ENCODE measurements at places on chromosomes 16 and 17.

- no peak for DNase-seq
Observed at GRCh38 chr17:48631693-48632578, 5.8 kb upstream of the HOXB9 start.

GRCh38 chr17:81528651-81529436 is 667 bp downstream of the FSCN2 start:
- no peak for DNase-seq

GRCh38 chr17:76545918-76546555 is 6.2 kb downstream of the PRCD start:
- DNase-seq, result peak; percentile 44

- DNase-seq, result no peak
Observed at GRCh38 chr16:63326736-63327339, 1290.6 kb upstream of the CDH8 start.

- DNase-seq, result no peak
Observed at GRCh38 chr17:47847341-47848197, 3.4 kb downstream of the SP6 start.

DNA sequence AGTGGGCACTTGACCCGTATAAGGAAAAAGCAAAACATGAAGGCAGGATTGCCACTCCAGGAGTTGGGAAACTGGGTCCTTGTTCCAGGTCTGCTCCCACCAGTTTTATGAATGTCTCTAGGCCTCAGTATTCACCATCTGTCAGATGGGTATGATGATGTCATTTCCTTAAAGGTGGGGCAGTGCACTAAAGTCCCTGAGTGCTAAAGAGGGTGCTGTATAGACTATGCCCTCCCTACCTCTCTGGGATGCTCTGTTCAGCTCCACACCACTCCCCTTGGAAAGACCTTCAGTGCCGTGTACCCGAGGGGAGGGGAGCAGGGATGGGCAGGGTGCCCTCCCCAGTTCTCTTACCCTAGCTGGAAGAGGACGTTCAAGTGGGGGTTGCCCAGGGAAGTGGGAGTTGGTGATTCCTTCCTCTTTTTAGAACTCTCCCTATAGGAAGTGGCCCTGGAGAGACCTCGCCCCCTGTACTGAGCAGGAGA is 2.2 kb downstream of the LASP1 start:
- DNase-seq, result no peak

GRCh38 chr16:87613961-87614360 is 11.7 kb downstream of the JPH3 start:
- DNase-seq, result no peak

DNA sequence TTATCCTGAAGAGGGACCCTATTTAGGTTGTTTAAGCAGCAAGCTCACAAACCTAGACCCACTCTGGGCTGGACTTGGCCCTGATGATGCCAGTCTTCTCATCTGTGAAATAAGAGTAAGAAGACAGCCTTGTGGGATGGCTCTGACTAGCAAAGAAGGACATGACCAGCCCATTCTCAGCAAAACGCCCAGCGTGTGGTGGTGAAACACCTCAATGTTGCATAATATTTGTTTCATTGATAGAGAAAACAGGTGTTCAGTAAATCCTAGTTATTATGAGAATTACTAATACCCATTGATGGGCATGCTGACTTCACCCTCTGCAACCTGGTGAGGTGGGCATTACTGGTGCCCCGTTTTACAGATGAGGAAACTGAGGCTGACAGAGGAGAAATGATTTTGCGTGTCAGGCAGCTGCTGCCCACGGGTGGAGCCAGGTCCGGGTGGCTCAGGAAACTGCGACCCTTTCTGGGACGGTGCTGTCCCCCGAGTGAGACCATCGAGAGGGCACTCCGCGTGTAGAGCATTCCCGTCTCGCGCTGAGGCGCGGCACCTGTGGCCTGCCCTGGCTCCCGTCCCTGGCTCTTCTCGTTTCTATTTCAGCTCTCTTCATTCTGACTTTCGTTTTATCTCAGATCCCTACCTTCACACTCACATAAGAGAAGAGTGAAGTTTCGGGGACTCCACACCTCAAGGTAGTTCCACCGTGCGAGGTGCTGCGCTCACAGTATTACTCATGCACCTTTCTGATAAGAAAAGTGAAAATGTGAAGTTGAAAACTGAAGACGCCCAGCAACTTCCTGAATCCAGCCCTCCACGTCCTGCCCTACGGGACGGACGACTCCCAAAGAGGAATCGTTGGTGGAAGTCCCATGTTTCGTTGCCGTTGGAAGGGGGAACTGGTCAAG is 48.5 kb downstream of the IRF8 start:
- no peak for DNase-seq

DNA sequence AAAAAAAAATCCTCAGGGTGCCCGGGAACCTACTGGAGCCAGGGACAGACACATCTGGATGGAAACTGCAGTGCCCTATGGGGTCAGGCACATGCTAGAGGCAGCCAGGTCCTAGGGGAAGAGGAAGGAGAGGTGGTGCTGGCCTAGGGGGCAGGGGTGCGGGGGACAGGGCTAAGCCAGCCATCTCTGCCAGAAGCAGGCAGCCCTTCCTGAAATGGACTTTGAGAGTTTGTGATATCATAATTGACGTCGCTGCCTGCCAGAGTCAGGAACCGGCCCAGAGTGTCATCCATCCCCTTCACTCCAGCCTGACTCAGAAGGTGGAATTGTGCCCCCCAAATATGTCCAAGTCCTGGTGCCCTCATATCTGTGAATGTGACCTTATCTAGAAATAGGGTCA is 25.0 kb upstream of the BAHCC1 start:
- DNase-seq, result no peak

- peak; percentile 24 for DNase-seq
Observed at GRCh38 chr17:42748908-42749798, 4.3 kb upstream of the EZH1 start.

- no peak for DNase-seq
Observed at GRCh38 chr17:33055171-33055611, 63.5 kb downstream of the SPACA3 start.

DNA sequence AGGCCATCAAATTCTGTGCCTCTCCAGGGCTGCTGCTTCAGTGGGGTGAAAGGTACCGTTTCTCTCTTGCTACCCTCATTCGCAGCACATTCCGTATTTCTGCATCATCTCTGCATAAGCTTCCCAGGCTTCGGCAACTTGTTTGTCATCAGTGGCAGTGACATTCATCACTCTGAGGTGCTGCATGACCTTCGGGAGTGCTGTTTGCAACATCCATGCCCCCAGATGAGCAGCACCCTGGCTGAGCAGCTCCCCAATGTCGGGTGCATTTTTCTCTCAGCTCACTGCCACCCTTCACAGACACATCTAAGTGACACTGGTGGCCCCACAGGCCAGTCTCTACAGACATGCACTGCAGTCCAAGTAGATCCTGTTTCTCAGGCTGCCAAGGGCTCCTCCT is 3.8 kb downstream of the CREBBP start:
- no peak for DNase-seq

DNA sequence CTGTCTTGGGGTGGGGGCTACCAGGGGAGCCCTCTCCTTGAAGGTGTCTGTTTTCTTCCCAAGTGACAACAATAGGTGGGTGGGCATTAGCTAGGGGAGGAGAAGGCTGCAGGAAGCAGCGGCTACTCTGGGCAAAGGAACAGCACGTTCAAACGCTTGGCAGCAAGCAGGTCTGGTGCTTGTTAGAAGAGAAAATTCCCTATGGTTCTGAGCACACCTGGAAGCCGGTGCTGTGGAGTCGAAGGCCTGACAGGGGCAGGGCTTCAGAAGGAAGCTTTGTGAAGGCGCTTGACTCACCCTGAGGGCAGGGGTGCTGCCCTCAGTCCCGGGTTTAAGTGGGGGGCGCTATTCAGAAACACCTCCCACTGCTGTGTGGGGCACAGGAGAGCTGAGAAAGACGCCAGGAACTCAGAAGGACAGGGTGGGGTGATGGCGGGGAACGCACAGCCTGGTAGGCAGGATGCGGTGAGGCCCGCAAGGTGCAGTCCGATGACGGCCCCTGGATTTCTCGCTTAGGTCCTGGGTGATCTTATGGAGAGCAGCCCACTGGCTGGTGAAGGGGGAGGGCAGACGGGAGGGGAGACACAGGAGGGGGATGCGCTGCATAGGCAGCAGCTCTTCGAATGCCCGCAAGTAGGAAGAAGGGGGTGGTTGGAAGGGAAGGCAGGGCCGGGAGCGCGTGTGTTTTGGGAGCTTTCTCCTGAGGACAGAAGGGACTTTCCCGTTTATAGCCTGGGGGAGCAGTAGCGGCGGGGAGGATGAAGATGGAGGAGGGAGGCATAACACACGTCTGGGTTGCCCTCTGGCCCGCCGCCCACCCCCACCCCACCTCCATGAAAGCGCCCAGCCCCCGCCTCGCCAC is 3.2 kb downstream of the GJD3 start:
- no peak for DNase-seq

- peak; percentile 98 for DNase-seq
Observed at GRCh38 chr16:85390511-85391174, 222.5 kb upstream of the GSE1 start.

GRCh38 chr17:73042809-73043685 is 49.4 kb downstream of the SLC39A11 start:
- no peak for DNase-seq

GRCh38 chr17:64348666-64349065 is 42.0 kb downstream of the PECAM1 start:
- no peak for DNase-seq

DNA sequence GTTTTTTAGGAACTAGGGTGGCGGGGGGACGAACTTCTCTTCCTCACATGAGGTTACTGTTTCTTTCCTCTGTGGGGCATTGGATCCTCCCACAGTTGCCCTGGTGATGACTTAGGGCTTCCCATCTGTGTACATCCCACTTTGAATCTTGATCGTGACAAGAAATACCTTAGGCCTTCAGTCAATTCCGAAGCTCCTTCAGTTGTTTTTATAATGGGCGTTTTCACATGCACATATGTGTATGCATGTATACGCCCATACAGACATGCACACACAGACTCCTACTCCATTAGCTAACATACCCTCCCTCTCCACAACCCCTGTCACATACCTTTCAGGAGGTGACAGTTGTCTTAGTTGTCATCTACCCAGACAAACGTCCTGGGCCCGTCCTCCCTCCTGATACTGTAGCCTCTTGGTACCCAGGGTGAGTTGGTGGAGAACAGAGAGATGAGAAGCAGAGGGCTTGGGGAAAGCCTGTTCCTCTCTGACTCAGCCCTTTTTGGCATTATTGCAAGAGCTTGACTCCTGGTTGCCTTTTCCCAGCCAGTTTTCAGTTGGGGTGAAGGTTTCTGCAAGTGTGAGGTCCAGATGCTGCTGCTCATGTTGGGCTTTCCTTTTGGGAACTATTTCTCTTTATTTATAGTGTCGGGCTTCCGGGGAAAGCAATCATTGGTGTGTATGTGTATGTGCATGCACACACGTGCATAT is 2.2 kb upstream of the AOC2 start:
- no peak for DNase-seq

GRCh38 chr16:78562111-78562510 is 462.7 kb downstream of the WWOX start:
- DNase-seq, result no peak

DNA sequence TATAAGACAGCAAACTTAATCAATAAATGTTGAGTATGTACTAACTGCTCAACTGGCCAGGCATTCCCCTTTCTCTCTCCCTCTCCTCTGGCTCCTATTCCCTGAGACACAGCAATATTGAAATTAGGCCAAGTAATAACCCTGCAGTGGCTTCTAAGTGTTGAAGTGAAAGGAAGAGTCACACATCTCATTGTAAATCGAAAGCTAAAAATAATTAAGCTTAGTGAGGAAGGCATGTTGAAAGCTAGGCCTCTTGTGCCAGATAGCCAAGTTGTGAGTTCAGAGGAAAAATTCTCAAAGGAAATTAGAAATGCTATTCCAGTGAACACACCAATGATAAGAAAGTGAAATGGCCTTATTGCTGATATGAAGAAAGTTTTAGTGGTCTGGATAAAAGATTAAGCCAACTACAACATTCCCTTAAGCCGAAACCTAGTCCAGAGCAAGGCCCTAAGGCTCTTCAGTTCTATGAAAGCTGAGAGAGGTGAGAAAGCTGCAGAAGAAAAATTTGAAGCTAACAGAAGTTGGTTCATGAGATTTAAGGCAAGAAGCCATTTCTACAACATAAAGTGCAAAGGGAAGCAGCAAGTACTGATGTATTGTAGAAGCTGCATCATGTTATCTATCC is 35.4 kb upstream of the ABCC11 start:
- DNase-seq, result no peak

GRCh38 chr17:55889271-55889670 is 138.4 kb downstream of the PCTP start:
- DNase-seq, result peak; percentile 51

- DNase-seq, result peak; percentile 31
Observed at GRCh38 chr16:21033704-21034103, 116.9 kb downstream of the DNAH3 start.

GRCh38 chr17:81440511-81441244 is 45.4 kb downstream of the BAHCC1 start:
- DNase-seq, result no peak

DNA sequence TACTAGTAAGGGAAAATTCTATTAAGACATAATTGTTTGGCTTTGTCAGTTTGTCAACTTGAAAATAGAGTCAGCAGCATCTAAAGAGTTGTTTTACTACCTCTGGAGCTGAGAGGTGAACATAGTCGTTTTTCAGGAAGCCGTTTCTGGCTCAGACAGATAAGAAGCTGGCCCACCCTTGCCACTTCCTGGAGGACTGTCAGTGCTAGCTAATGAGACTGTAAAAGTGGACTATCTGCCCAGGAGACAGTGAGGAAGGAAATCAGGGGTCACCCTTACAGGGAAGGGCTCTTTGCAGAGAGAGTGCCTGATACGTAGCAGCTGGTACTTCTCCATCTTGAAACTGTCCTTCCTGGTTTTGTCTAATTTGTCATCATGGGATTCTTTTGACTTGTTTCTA is 328.7 kb downstream of the WWOX start:
- no peak for DNase-seq

GRCh38 chr17:80063830-80064585 is 27.6 kb downstream of the CCDC40 start:
- peak; percentile 63 for DNase-seq

- no peak for DNase-seq
Observed at GRCh38 chr17:2975469-2975958, 87.9 kb downstream of the OR1D5 start.

GRCh38 chr17:81922566-81923301 is 4.8 kb upstream of the SIRT7 start:
- no peak for DNase-seq

GRCh38 chr17:57114085-57114673 is 29.1 kb downstream of the AKAP1 start:
- peak; percentile 44 for DNase-seq

DNA sequence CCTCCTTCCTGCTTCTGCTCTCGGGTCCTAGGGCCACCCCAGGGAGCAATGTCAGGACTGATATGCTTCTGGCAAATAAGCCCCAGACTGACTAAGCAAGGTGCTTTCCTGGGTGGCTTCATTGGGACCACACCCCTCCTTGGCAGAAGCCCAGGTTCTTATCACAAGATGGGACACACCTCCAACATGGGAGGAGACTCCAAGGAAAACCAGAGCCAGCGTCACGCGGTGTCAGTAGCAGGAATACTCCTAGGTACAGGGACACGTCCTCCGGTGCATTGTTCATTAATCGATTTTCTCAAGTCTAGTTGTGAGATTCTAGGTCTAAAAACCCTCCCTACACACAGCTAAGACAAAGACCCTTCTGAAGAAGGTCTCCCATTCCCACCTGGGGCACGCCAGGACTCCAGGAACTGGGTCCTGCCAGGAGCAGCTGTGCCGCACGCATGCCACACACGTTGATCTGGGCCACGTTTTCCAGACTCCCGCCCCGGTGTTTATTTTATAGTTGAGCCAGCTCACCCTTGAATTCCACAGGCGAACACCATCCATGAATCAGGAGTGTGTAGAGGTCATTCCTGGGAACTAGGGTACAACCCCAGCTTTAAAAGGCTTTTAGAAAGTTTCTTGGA is 30.8 kb downstream of the FA2H start:
- DNase-seq, result peak; percentile 96

Data from SJSA1 (cell line).